ENCODE measurements at places on chromosomes 12 and 14. TPM values are rescaled to one million over a fixed set of nuclear protein-coding genes. Genes with fewer than 3 reads are reported as not detected.

ITGB7 gene
- 1.4 TPM for total RNA-seq

INF2 gene
- 69.0 TPM for total RNA-seq

TAS2R13 gene
- total RNA-seq = 0.37 TPM

RPGRIP1 gene
- total RNA-seq = 0.41 TPM

TDRD9 gene
- 0.17 TPM for total RNA-seq

MRPL52 gene
- total RNA-seq = 200 TPM

NRL gene
- 1.6 TPM for total RNA-seq

FGD6 gene
- total RNA-seq = 24.2 TPM

PTGER2 gene
- 0.92 TPM for total RNA-seq

EIF2B2 gene
- total RNA-seq = 50.7 TPM

FAM222A gene
- 1.3 TPM for total RNA-seq

AQP6 gene
- 0.21 TPM for total RNA-seq

MUCL1 gene
- not detected for total RNA-seq

IKZF4 gene
- 13.6 TPM for total RNA-seq

ACAD10 gene
- total RNA-seq = 37.5 TPM

KCNK10 gene
- 0.53 TPM for total RNA-seq

IGF1 gene
- total RNA-seq = not detected

NABP2 gene
- 42.7 TPM for total RNA-seq

SSPN gene
- total RNA-seq = 2.5 TPM

ACOT4 gene
- 1.6 TPM for total RNA-seq

TSPAN19 gene
- total RNA-seq = not detected

SDS gene
- 0.31 TPM for total RNA-seq

RNASE4 gene
- 2.4 TPM for total RNA-seq

ANKRD33 gene
- 1.7 TPM for total RNA-seq

INHBC gene
- 0.16 TPM for total RNA-seq

SDSL gene
- total RNA-seq = 0.41 TPM

E2F7 gene
- 19.8 TPM for total RNA-seq

MYH6 gene
- 0.09 TPM for total RNA-seq

RD3L gene
- not detected for total RNA-seq

PDE3A gene
- total RNA-seq = 2.3 TPM

CIROP gene
- total RNA-seq = 0.07 TPM

SERPINA9 gene
- not detected for total RNA-seq

LYZ gene
- total RNA-seq = 1.1 TPM
